Nephron progenitor cell (in vitro differentiated cells): ENCODE measurements at places on chromosomes 3 and 15.

- H3K4me1 ChIP-seq = peaks cover 26% of the 10 kb centered on the region
- no peak for DNase-seq
- no peaks in the 10 kb centered on the region for H3K36me3 ChIP-seq
- H3K27ac ChIP-seq = no peak overlapping the region
- peaks cover 85% of the 10 kb centered on the region for H3K27me3 ChIP-seq
Observed at GRCh38 chr15:45386420-45386819, 8.1 kb upstream of the GATM start.

DNA sequence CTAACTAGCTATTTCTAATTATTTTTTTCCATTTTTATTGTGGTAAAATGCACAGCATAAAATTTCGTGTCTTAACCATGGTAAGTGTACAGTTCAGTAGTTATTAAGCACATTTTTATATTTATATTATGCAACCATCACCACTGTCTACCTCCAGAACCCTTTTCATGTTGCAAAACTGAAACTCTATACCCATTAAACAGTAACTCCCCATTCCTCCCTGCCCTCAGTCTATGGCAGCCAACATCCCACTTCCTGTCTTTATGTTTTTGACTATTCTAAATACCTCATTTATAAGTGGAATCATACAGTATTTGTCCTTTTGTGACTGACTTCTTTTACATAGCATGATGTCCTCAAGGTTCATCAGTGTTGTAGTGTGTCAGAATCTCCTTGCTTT is 25.5 kb downstream of the SLC35A5 start:
- H3K4me3 ChIP-seq = no peak overlapping the region
- DNase-seq = no peak
- H3K4me1 ChIP-seq = no peaks in the 10 kb centered on the region
- H3K27me3 ChIP-seq = no peaks in the 10 kb centered on the region

GRCh38 chr15:43974852-43975251 is 148.1 kb downstream of the WDR76 start:
- H3K4me3 ChIP-seq = no peak overlapping the region
- no peaks in the 10 kb centered on the region for H3K27me3 ChIP-seq
- DNase-seq = no peak
- peaks cover 12% of the 10 kb centered on the region for H3K4me1 ChIP-seq

GRCh38 chr3:151899996-151900395 is 26.6 kb downstream of the SUCNR1 start:
- H3K27me3 ChIP-seq = no peaks in the 10 kb centered on the region
- H3K4me1 ChIP-seq = peaks cover 19% of the 10 kb centered on the region
- no peaks in the 10 kb centered on the region for H3K36me3 ChIP-seq
- no peak overlapping the region for H3K27ac ChIP-seq

DNA sequence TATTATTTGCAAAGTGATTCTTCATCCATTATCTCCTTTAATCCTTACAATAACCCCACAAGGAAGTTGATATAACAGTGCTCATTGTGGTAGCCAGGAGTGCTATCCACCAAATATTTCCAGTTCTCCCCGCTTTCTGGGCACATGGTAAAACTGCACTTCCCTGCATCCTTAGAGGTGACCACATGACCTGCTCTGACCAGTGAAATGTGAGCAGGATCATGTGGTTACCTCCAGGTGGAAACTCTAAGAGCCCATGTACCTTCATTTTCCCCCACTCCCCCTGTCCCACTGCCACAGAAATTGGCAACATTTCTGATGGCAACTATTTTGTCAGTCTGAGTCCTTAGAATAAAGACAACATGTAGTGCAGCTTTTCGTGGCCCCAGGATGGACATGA is 89.7 kb downstream of the MRPL46 start:
- DNase-seq = no peak
- H3K4me1 ChIP-seq = peaks cover 25% of the 10 kb centered on the region
- H3K27me3 ChIP-seq = peaks cover 16% of the 10 kb centered on the region
- no peaks in the 10 kb centered on the region for H3K36me3 ChIP-seq
- no peak overlapping the region for H3K27ac ChIP-seq
- no peak overlapping the region for H3K4me3 ChIP-seq

DNA sequence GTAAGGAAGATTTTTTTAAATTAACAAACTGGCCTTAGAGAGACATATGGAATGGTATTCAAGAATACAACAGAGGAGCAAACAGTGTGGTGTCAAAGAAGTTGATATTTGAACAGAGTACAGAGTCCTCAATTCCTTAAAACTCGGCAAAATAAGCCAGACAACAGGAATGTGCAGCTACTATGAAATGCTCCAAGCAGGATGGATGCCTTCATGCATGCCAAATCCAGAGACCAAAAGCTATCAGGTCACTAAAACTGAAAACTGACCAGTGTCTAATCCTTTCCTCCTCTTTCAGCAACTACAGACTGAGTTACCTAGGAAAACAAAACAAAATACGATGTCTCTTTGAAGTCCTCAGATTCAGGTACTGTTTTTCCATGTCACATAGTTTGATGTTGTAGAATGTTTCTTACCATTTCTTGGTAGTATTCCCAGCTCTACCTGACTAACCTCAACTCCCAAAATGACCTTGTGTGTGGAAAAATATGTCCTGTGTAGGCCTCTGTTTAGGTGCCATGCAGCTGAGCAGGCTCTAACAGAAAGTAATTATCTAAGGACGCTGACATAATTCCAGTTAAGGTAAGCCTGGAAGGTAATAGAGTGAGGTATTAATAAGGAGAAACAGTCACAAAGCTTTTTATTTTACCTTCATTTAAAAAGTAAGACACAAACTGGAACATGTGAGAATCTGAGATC is 46.9 kb downstream of the TBL1XR1 start:
- peaks cover 60% of the 10 kb centered on the region for H3K36me3 ChIP-seq
- H3K27me3 ChIP-seq = no peaks in the 10 kb centered on the region
- DNase-seq = no peak
- H3K27ac ChIP-seq = peak overlapping the region; percentile 90

- no peak for DNase-seq
- H3K36me3 ChIP-seq = no peaks in the 10 kb centered on the region
- H3K4me1 ChIP-seq = no peaks in the 10 kb centered on the region
- no peak overlapping the region for H3K4me3 ChIP-seq
- H3K27me3 ChIP-seq = peaks cover 3% of the 10 kb centered on the region
- no peak overlapping the region for H3K27ac ChIP-seq
Observed at GRCh38 chr3:115359536-115359935, 212.4 kb upstream of the ZBTB20 start.

DNA sequence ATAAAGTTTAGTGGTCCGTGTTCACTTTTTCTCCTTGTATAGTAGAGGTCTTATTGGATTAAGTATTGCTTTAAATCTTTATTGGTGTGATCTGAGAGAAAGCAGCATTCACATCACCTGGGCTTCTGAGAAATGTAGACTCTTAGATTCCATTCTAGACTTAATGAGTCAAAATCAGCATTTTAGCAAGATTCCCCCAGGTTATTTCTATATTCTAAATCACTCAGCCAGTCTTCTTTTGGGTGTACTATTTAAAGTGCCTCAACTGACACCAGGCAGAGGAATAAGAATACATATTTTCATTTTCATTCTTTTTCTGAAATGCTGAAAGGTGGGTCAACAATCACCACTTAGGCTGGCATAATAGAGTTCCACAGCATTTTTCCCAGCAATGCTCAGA is 481.7 kb downstream of the TUSC7 start:
- H3K27me3 ChIP-seq = peaks cover 10% of the 10 kb centered on the region
- peaks cover 10% of the 10 kb centered on the region for H3K4me1 ChIP-seq
- H3K27ac ChIP-seq = no peak overlapping the region
- H3K36me3 ChIP-seq = no peaks in the 10 kb centered on the region

GRCh38 chr3:173066044-173067004 is 74.7 kb downstream of the SPATA16 start:
- no peak for DNase-seq
- no peaks in the 10 kb centered on the region for H3K36me3 ChIP-seq
- no peaks in the 10 kb centered on the region for H3K27me3 ChIP-seq
- H3K27ac ChIP-seq = no peak overlapping the region
- H3K4me3 ChIP-seq = no peak overlapping the region
- H3K4me1 ChIP-seq = no peaks in the 10 kb centered on the region

DNA sequence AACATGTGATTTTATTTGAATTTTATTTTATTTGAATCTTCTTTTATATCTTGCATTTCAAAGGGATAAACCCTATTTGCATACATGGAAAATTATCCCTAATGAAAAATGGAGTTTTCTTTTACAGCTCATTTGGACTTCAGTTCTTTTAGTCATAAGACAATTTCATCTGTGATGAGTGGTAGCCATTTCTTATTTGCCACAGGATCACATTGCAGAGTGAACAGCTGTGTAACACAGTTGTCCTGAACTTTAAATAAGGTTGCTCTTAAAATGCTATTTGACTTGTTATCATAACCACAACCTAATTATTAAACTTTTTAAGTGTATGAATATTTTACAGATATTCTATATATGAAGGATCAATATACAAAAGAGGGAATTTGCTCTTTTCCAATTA is 221.7 kb upstream of the ROPN1 start:
- H3K36me3 ChIP-seq = no peaks in the 10 kb centered on the region
- H3K4me3 ChIP-seq = no peak overlapping the region
- H3K27ac ChIP-seq = no peak overlapping the region
- no peak for DNase-seq
- peaks cover 5% of the 10 kb centered on the region for H3K27me3 ChIP-seq
- H3K4me1 ChIP-seq = peaks cover 8% of the 10 kb centered on the region

- peaks cover 58% of the 10 kb centered on the region for H3K36me3 ChIP-seq
- DNase-seq = no peak
- H3K27me3 ChIP-seq = peaks cover 2% of the 10 kb centered on the region
- H3K4me3 ChIP-seq = no peak overlapping the region
- H3K27ac ChIP-seq = no peak overlapping the region
Observed at GRCh38 chr3:56593455-56594158, 36.6 kb downstream of the CCDC66 start.

- DNase-seq = no peak
- no peak overlapping the region for H3K27ac ChIP-seq
- peaks cover 11% of the 10 kb centered on the region for H3K27me3 ChIP-seq
- peaks cover 23% of the 10 kb centered on the region for H3K4me1 ChIP-seq
Observed at GRCh38 chr15:91849180-91849579, 4.3 kb upstream of the SLCO3A1 start.

DNA sequence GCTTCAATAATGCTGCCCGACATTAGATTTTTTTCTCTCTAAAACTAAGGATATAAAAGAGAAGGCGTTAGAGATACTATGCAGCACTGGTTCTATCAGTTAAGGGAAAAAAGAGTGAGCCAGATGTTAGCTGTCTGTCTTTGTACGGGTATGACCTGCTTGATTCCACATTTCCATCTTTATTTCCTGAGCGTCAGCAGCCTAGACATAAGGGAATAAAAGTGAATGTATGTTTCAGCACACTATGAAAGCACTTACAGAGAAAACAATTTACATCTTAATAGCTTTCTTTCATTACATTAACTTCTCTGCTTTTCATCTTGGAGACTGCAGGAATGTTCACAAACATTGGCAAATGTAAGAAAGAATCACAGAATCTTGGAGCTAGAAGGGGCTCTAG is 319.3 kb downstream of the CTNNB1 start:
- DNase-seq = no peak
- no peaks in the 10 kb centered on the region for H3K36me3 ChIP-seq
- no peak overlapping the region for H3K27ac ChIP-seq
- H3K27me3 ChIP-seq = peaks cover 3% of the 10 kb centered on the region

DNA sequence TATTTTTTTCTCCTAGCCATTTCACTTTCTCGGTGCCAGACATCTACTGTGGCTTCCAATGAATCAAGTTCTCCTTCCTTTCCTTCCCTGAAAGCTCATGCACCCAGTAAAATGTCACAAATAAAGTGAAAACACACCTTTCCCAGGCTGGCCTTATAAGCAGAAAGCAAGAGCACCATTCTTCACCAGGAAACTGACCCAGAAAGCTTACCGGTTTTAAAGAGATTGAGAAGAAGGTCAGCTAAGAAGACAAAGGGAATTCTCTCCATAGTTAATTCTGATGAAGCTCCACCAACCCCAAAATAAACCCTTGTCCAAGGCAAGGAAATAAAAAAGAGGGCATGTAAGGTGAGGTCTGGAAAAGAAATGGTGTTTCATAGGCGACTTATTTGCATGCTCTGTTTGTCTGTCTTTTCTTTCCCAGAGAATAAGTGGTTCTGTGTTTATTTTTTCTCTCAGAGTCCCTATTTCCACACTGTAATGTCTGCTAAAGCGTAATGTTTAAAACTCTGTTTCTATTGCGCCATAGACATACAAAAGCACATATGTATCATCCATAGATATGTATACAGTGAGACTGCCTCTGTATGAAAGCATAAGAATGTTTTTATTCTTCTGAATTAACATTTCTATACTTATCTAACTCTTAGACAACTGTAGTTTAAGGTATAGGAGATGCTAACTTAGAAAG is 2.8 kb downstream of the LSAMP start:
- H3K4me3 ChIP-seq = peak overlapping the region; percentile 96
- DNase-seq = no peak
- H3K27ac ChIP-seq = peak overlapping the region; percentile 36
- peaks cover 59% of the 10 kb centered on the region for H3K4me1 ChIP-seq
- H3K27me3 ChIP-seq = no peaks in the 10 kb centered on the region
- H3K36me3 ChIP-seq = no peaks in the 10 kb centered on the region

- no peaks in the 10 kb centered on the region for H3K36me3 ChIP-seq
- no peaks in the 10 kb centered on the region for H3K27me3 ChIP-seq
- H3K4me3 ChIP-seq = no peak overlapping the region
- no peak for DNase-seq
- no peak overlapping the region for H3K27ac ChIP-seq
Observed at GRCh38 chr3:30156586-30157498, 449.6 kb upstream of the TGFBR2 start.

- H3K4me3 ChIP-seq = peak overlapping the region; percentile 80
- H3K27me3 ChIP-seq = peaks cover 37% of the 10 kb centered on the region
- DNase-seq = peak; percentile 76
Observed at GRCh38 chr3:72738752-72739530, 109.3 kb downstream of the SHQ1 start.

DNA sequence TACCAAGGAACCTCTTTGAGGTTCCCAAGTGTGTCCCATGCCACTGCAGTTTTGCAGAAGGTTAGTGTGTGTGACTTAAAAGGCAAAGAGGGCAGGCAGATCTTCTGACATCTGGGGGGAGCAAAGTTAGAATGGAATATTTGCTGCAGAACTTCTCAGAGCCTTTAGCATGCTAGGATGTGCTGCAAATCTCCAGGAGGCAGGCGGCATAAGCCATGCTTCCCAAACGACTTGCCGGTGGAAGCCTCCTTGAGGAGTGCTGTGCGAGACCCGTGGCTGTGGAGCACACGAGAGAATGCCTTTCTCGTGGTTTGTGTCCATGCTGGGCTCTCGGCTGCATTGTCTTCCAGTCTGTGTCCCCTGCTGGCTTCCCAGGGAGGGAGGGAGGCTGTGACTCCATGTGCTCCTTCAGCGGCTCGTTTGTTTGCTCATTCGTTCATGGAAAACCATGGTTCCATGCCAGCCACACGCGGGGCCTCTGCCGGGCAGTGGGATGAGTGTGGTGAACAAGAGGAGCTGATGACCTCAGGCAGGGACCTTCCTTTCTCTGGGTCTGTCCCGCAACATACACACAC is 13.8 kb downstream of the HDAC11 start:
- H3K36me3 ChIP-seq = no peaks in the 10 kb centered on the region
- no peak overlapping the region for H3K27ac ChIP-seq
- peaks cover 9% of the 10 kb centered on the region for H3K27me3 ChIP-seq
- H3K4me1 ChIP-seq = peaks cover 10% of the 10 kb centered on the region

- peaks cover 88% of the 10 kb centered on the region for H3K36me3 ChIP-seq
- H3K4me3 ChIP-seq = no peak overlapping the region
- H3K4me1 ChIP-seq = no peaks in the 10 kb centered on the region
- no peak for DNase-seq
- H3K27ac ChIP-seq = no peak overlapping the region
Observed at GRCh38 chr3:50100956-50101845, 12.5 kb downstream of the RBM5 start.
